Aorta (tissue), 5 donors: ENCODE measurements at places on chromosomes 3 and 15. TPM values are rescaled to one million over a fixed set of nuclear protein-coding genes. Genes with fewer than 3 reads are reported as not detected.

Gene CPEB1
- total RNA-seq, result 10.3 TPM

Gene RYR3
- total RNA-seq, result 15.6 TPM

Gene GPR62
- not detected for total RNA-seq

Gene PCNP
- total RNA-seq, result 176 TPM

Gene CRABP1
- not detected for total RNA-seq

Gene NR2E3
- 3.2 TPM for total RNA-seq

Gene SLCO2A1
- total RNA-seq, result 101 TPM

Gene ZNF80
- total RNA-seq, result not detected

Gene HIGD2B
- not detected for total RNA-seq

Gene RARB
- total RNA-seq, result 5.9 TPM

Gene MESP1
- total RNA-seq, result 0.63 TPM

Gene CELSR3
- 0.91 TPM for total RNA-seq

- no peak for DNase-seq
Measured at GRCh38 chr15:38899300-38899699, 334.7 kb upstream of the RASGRP1 start.

DNA sequence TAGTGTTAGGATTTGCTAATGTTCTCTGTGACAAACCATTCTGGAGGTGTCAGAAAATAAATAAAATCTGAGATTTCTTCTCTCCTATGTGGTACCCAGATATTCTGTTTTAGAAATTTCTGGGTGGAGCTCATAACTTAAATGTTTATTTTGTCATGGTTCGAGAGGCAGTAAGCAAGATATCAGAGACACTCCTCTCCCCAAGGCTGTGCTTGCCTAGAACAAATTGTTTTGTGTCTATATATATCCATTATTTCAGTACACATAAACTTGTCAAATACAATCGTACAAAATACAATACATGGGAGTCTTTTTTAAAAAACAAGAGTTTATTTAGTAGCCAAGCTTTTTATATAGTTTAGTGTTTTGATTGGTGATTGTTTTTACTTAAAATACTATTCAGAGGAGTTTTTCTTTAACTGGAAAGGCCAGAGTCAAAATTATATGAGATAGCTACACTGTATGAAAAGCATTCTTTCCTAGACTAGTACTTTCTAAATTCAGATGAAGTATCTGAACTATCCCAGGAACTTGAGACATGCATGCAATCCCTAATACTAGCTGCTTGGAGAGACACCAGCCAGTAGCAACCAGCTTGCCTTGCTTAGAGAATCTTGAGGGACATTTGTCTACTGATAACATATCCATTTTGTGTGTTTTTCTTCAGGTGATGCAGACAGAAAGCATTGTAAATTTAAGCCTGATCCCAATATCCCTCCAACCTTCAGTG is 4.7 kb downstream of the EXOG start:
- no peak for DNase-seq

- no peak for DNase-seq
Measured at GRCh38 chr3:98588065-98588464, 5.3 kb downstream of the CPOX start.

DNA sequence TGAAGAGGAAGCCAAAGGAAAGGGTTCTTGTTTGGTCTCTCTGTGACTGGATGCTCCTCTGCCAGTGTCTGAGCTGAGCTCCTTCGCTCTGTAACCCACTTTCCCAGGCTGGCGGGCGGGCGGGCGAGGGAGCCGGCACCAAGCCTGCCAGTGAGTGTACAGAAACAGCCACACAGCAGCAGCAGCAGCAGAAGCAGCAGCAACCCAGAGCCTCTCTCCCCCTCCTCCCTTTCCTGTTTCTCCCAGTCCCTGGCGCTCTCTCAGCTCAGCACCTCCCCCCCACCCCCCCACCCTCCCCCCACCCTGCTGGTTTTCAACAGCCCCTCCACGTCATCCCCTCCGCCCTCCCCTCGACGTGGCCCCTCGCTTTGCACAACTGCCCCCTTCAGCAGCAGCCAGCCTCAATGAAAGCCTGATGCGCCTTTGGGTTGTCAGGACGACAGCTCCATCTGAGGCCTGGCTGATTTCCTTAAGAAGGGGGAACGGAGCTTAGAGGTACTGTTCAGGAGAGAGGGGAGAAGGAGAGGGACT is at the start of gene LSAMP:
Gene LSAMP, minus strand, starts transcription at position 177 of the 531 bp plus-strand sequence.
- peak; percentile 72 for DNase-seq

GRCh38 chr3:117398141-117398899 is 688.7 kb downstream of the TUSC7 start:
- no peak for DNase-seq

- no peak for DNase-seq
Measured at GRCh38 chr15:39018966-39019365, 454.4 kb upstream of the RASGRP1 start.

DNA sequence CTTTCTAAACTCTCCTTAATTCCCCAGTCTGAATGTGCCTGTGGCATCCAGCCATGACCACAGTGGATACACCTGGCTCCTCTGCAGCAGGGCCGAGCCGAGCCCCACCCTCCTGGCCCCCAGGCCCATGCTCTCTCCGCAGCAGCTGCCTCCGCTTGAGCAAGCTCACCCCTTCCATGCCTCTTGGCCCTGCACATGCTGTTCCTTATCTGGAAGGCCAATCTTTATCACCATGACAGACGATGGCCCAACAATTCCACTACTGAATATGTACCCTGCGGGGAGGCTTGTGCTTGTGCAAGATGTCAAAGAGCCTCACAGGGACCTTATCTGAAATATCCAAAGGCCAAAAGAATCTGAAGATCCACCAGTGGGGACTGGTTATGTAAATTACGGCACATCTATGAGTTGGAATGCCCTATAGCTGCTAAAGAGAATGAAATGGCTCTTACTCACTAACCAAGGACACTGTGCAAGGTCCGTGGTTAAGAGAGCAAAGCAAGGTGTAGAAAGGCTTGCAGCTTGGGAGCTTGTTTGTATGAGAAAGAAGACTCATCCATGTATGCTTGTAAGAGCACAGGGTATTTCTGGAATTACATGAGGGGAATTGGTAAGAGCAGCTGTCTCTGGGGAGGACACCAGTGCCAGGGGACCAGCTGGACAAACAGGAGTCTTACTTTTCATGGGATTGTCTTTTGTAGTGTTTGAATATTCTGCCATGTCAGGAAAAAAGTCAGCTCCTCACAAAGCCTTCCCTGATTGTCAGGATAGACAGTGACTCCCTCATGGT is 55.2 kb downstream of the WNT7A start:
- no peak for DNase-seq

- no peak for DNase-seq
Measured at GRCh38 chr3:68943753-68944500, 11.6 kb upstream of the TAFA4 start.

DNA sequence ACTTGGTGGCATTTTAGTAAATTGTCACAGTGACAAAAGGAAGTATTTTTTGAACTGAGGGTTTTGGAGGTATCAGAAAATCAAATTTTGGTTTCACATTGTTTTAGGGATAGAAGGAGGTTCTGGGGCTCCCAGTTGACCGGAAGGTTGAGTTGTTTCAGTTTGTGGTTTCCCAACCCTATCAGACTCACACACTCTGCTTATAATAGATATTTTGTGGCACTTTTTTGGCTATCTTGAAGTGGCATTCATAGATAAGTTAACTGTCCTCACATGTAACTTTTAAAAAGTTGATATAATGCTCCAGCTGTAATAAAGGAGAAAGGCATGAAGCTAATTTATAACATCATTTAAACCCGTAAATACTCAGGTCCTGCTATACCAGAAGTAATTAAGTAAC is 12.8 kb downstream of the ARMC8 start:
- DNase-seq, result no peak

- DNase-seq, result no peak
Measured at GRCh38 chr3:189953551-189953950, 167.1 kb downstream of the P3H2 start.

DNA sequence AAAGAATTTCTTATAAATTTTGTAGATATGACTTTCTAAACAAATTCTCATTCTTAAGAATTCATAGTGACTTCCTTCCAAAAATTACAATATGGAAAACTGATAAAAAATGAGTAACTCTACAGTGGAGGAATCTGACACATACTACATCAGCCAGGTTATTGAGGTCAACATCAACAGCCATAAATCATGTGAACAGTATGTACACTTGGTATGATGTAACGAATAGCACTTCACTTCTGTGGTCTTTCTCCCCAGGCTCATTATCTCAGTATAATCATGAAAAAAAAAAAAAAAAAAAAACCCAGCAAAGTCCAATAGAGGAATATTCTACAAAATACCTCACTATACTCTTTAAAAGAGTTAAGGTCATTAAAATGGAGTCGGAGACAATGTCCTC is 111.2 kb upstream of the SUCLG2 start:
- no peak for DNase-seq

DNA sequence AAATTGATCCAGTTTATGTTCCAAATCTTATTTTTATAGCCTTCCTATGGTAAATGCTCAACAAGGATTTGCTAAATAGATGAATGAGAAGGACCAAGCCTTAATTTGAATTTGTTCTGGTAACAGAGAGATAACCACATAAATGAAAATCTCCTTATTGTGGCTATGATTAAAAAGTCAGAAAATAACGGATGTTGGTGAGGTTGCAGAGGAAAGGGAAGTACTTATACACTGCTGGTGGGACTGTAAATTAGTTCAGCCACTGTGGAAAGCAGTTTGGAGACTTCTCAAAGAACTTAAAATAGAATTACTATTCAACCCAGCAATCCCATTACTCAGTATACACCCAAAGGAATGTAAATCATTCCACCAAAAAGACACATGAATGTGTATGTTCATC is 26.2 kb downstream of the AAGAB start:
- no peak for DNase-seq

DNA sequence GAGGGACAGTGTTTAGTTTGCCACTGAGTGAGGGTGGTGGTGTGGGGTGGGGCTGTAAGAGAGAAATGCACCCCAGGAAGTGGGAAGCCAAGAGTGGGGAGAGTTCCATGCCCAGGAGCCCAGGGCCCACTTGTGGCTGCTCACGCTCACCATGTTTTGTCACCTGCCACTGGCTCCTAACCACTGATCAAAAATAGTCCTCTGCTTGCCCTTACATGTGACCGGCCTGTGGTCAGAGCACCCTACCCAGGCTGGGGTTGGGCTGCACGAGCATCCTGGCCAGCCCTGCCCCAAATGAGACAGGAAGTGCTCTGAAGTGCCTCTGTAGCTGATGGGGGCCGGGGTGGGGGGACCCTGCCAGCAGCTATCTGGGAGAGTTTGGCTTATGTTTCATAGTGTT is 216.3 kb downstream of the RPLP1 start:
- DNase-seq, result peak; percentile 58

DNA sequence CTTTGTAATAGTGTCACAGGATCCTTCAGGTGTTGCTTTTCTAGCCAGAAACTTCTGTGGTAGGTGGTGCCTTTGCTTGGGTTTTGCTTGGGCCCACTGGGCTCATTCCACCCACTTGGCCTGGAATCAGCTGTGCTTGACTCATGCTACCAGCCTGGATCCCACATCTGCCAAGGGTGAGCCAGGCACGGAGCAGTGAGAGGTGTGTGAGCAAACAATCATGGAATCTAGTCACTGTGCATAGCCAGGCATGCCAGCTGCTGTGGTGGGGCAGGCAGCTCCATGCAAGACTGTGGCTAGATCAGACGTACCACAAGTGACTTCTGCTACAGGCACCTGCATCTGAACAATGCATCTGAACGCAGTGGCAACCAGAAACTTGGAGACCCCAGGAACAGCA is 275.9 kb downstream of the UBE2E2 start:
- no peak for DNase-seq

GRCh38 chr3:138289701-138290100 is 40.0 kb downstream of the NME9 start:
- no peak for DNase-seq

DNA sequence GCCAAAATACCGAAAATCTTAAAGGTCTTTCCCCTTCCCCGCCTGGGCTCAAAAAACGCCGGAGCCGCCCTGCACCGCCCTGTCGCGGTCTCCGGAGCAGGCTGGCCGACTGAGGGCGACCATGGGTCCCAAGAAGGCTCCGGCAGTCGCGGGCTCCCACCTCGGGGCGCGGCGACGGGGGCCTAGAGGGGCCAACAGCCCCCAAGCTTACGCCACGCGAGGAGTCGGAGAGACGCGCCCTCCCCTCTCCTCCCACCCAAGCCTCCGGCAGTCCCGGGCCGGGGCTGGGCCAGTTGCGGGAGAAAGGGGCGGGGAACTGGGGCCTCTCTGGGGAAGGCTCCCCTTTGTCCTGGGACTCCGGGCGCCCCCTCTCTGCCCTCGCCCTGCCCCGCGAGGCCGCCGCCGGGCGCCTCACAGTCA is 69.2 kb downstream of the GOLGA8B start:
- peak; percentile 70 for DNase-seq

GRCh38 chr15:98612490-98613110 is 35.7 kb upstream of the IGF1R start:
- no peak for DNase-seq

- no peak for DNase-seq
Measured at GRCh38 chr15:69609776-69610175, 157.2 kb downstream of the RPLP1 start.

GRCh38 chr3:3705090-3705775 is 94.0 kb upstream of the LRRN1 start:
- no peak for DNase-seq

- no peak for DNase-seq
Measured at GRCh38 chr15:92934716-92935115, 34.6 kb downstream of the CHD2 start.

- DNase-seq, result no peak
Measured at GRCh38 chr3:60674870-60675269, 576.4 kb downstream of the FHIT start.

DNA sequence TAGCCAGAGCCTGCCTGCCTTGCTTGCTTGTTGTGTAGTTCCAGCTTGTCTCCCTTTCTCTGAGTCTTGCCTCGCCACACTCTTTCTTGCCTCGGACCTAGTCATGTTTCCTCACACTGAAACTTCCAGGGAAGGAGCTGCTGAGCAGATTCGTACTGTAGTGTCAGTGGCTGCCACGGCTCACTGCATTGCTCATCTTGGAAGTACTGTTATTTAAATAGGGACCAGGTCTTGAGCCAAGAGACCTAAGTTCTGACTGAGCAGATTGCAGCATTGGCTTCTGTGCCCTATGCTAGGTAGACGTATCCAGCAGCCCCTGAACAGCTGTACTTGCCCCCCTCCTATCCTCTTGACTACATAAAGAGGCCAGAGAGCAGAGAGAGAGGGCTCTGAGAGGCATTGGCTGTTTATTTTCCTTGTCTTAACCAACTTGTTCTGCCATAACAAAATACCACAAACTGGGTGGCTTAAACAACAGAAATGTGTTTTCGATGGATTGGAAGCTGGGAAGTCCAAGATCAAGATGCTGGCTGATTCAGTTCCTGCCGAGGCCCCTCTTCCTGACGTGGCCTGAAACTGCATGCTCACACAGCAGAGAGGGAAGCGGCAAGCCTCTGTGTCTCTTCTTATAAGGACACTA is 5.8 kb upstream of the RARRES1 start:
- DNase-seq, result no peak

DNA sequence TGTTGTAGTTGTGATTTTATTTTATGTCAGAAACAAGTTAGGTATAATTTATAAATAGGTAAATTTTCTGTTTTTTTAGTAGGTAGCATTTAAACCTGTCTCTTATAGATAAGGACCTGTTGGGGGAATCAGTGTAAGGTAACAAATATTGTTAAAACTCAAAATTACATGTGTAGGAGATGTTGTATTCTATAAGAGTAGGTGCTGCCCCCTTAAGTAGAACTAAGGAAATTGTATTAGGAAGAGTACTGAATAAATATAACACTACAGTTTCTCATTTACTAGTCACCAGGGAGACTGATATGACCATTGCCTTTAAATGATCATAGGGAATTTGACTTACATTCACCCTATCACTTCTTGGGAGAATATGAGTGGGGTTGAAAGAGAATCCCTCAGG is 31.2 kb downstream of the SLC25A36 start:
- DNase-seq, result no peak
